ENCODE measurements at places on chromosomes 13 and 19.
A peak's percentile ranks its signal among the peaks of the same experiment; 100 is the strongest.

GRCh38 chr13:78129823-78130222, 211.2 kb upstream of the EDNRB start:
- DNase-seq = no peak

- DNase-seq = no peak
These were observed 18.8 kb downstream of the ZSCAN5A start for GRCh38 chr19:56295531-56296455.

- no peak for DNase-seq
These were observed 233.7 kb downstream of the COG6 start for GRCh38 chr13:39888865-39889810.

DNA sequence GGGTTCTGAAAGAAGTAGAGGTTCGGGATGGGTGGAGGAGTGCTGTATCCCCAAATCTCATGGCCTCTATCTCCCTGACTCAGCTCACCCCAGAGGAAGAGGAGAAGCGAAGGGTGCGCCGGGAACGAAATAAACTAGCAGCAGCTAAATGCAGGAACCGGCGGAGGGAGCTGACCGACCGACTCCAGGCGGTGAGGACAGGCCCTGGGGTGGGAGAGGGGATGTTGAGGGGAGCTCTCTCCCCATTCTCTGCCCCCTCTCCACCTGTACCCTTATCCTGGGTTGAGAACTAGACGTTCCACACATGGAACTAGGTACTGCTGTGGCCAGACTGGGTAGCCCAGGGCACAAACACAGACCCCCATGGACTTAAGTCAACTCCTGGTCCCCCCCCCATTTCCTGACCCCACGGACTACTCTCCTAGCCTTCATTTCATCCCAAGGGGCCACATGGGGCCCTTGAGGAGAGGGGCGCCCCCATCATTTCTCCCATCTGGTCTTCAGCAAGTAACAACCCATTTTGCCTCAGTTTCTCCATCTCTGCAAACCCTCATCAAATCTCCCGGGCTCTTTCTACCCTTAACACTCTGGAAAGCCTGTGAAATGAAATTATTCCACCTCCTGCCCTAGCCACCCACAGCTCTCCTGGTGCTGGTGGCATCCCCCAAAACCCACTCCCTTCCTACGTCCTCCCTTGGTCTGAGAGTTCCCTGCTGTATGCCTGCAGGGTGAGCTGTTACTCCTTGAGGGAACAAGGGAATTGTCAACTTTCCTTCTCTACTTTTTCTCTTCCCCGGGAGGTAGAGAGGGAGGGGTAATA, 3.5 kb downstream of the FOSB start:
- no peak for DNase-seq

DNA sequence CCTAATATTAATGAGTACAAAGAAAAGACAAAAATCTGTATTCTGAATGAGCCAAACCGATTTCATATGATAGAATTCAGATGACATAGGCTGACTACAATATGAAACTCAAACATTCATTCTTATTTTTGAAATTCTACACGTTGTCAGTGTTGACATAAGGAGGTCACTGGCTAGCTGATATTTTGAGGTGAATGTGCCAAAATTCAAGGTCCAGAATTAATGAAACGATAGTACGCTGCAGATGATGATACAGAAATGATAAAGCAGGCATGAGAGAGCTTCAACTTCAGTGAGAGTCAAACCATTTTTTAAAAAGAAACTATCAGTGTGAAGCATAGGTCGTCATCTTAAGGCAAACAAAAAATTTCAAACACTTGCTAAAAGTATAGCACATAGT, 88.2 kb downstream of the FREM2 start:
- no peak for DNase-seq

- DNase-seq = peak; percentile 83
These were observed 8.8 kb downstream of the GTPBP3 start for GRCh38 chr19:17346109-17346671.

Measured in HuH-7 (cell line).